ENCODE measurements at places on chromosomes 13 and 19. TPM values are rescaled to one million over a fixed set of nuclear protein-coding genes. Genes with fewer than 3 reads are reported as not detected.

GRCh38 chr19:51094696-51095279, 12.1 kb upstream of the KLK14 start:
- no peak for DNase-seq

GRCh38 chr19:31332096-31332495, 17.1 kb downstream of the TSHZ3 start:
- DNase-seq = no peak

GRCh38 chr13:44969551-44970484, 19.5 kb downstream of the NUFIP1 start:
- DNase-seq = peak; percentile 82

DNA sequence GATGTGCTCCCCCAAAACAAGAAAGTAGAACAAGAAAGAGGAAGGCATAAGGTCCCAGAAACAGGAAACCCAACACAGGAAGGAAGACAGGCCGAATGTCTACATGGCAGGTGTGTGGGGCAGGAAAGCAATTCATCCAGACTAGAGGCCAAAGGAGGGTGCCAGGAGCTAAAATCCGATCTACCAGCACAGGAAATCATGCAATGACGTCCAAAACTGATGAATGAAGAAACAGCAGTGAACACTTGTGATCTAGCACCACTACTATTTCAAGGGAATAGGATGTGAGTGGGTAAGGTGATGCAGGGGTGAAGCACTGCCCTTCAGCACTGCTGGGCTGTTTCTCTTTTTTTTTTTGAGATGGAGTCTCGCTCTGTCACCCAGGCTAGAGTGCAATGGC, 59.1 kb downstream of the DOCK9 start:
- no peak for DNase-seq

GRCh38 chr13:79933389-79933788, 407.5 kb downstream of the SPRY2 start:
- no peak for DNase-seq

DNA sequence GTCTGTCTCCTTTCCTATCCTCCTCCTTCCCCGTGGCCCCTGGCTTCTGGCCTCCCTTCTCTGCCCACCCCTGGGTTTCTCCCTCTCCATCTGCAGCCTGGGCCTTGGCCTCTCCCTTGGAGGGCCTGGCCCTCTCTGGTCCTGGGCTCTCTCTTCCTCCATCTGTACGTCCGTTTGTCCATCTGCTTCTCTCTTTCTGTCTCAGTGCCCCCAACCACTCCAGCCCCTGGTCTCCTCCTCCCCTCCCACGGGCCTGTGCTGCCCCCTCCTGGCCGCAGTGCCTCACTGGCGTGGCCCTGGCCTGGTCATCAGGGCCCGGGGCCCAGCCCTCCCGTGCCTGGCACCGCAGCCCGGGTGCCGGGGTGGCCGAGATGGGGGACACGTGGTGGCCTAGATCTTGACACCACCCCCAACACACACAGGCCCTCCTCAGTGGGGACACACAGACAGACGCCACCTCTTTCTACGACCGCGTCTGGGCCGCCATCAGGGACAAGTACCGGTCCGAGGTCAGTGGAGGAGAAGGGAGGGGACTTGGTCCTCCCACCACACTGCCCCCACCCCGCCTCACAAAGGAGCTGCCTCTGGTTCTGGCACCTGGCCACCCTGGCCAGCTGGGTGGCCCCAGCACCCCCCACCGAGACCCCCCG, 11.3 kb downstream of the PRKCSH start:
- no peak for DNase-seq

- DNase-seq = no peak
Measured at GRCh38 chr19:18214779-18215433, 11.1 kb upstream of the RAB3A start.

DNA sequence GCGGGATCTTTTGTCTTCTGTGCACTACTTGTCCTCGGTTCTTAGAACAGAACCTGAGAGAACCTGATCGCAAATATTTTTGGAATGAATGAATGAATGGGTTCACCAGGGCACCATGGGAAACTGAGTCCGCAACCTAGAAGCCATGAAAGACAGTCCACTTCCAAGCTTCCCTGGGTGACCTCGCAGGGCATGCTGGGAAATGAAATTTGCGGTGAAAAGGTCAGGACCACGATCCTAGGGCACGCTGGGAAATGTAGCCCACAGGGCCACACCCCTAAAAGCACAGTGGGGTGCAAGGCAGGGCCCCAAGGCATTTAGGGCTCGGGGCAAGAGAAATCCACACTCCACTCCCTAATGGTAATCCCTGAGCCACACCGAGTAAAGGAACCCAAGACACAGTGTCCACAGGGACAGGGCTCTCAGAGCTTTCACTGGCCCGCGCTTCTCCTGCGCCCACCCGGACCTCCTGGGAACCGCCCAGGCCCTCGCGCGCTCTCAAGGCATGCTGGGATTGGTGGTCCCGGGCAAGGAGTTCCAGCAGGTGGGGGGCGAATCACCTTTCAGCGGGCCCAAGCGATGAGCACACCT, 1.1 kb upstream of the PPP1R12C start:
- DNase-seq = no peak

GRCh38 chr13:72303941-72304746, 423.3 kb downstream of the MZT1 start:
- no peak for DNase-seq

The ZNF497 gene
- 2.6 TPM for polyA plus RNA-seq

The CGB1 gene
- not detected for polyA plus RNA-seq

The KIR2DL1 gene
- not detected for polyA plus RNA-seq

The DIRAS1 gene
- polyA plus RNA-seq = 2.5 TPM

The LENG9 gene
- 1.7 TPM for polyA plus RNA-seq

The PRR19 gene
- polyA plus RNA-seq = 0.57 TPM
